GM12878 (cell line): ENCODE measurements at places on chromosomes 12 and 14. TPM values are rescaled to one million over a fixed set of nuclear protein-coding genes. Genes with fewer than 3 reads are reported as not detected.

DNA sequence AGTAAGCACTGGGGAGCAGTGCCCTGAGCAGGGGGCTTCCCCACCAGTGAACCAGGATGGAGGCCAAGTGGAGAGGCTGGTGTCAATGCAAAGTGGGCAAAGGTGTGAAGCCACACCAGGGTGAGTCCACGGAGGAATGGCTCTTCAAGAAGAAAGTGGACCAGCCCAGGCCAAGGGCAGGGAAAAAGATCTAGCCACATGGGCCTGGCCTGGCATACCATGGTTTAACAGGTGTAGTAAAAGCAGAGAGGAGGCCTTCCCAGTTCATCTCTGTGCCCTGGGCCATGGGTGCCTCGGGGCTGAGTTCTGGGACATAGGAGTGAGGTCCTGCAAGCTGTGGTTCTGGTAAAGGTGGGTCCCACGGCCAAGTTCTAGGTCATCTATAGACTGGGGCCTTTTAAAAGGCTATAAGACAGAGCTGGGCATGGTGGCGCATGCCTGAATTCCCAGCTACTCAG is 153.4 kb downstream of the DPF3 start:
- no peaks in the 10 kb centered on the region for H3K4me1 ChIP-seq
- no peak overlapping the region for H3K4me3 ChIP-seq
- H3K27ac ChIP-seq = no peak overlapping the region
- DNase-seq = no peak
- H3K27me3 ChIP-seq = no peaks in the 10 kb centered on the region; the same call in 1 of the 2 replicates
- H3K36me3 ChIP-seq = no peaks in the 10 kb centered on the region

- H3K36me3 ChIP-seq = no peaks in the 10 kb centered on the region
These were observed 47.3 kb upstream of the PAWR start for GRCh38 chr12:79737875-79738718.

DNA sequence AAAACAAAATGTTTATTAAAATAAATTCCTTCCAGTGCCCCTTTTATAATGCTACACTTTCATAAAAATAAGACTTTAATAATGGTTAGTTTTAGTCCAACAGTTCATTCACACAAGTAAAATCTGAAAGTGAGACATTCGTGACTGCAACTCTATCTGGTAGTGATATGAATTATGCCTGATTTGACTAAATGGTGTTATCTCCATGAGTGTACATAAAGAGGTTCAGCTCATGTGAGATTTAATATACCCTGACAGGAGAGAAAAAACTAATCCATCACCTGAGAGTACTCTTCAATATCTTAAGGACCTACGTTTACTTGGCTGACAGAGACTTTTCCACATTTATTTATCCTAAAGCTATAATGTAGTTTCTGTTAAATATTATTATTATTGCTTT is 34.0 kb downstream of the ERO1A start:
- H3K4me1 ChIP-seq = no peaks in the 10 kb centered on the region
- H3K27ac ChIP-seq = no peak overlapping the region

- H3K27me3 ChIP-seq = no peaks in the 10 kb centered on the region
- no peak for DNase-seq
- H3K27ac ChIP-seq = no peak overlapping the region
- H3K4me3 ChIP-seq = no peak overlapping the region
- no peaks in the 10 kb centered on the region for H3K36me3 ChIP-seq
These were observed 119.3 kb upstream of the RAP1B start for GRCh38 chr12:68491204-68491960.

- H3K4me1 ChIP-seq = no peaks in the 10 kb centered on the region
- no peak overlapping the region for H3K4me3 ChIP-seq
- peaks cover 3% of the 10 kb centered on the region for H3K27me3 ChIP-seq
- H3K27ac ChIP-seq = no peak overlapping the region
- H3K36me3 ChIP-seq = no peaks in the 10 kb centered on the region
- no peak for DNase-seq
These were observed 6.9 kb upstream of the KRT74 start for GRCh38 chr12:52580496-52580895.

DNA sequence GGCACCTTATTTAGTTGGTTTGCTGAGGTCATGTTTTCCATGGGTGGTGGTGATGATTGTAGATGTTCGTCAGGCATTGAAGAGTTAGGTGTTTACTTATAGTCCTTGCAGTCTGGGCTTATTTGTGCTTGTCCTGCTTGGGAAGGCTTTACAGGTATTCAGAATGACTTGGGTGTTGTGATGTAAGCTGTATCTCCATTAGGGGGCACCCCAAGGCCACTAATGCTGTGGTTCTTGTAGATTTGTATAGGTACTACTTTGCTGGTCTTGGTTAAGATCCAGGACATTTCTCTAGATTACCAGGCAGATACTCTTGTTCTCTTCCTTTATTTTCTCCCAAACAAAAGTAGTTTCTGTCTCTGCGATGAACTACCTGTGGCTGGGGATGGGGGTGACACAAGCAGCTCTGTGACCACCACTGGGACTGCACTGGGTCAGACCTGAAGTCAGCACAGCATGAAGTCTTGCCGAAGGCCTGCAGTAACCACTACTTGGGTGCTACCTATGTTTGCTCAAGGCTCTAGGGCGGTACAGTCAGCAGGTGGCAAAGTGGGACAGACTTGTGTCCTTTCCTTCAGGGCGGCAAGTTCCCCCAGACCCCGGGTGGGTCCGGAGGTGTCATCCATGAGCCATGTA is 35.8 kb upstream of the FBXO33 start:
- no peak overlapping the region for H3K4me3 ChIP-seq
- H3K27ac ChIP-seq = no peak overlapping the region
- no peaks in the 10 kb centered on the region for H3K27me3 ChIP-seq
- no peaks in the 10 kb centered on the region for H3K4me1 ChIP-seq
- DNase-seq = no peak

DNA sequence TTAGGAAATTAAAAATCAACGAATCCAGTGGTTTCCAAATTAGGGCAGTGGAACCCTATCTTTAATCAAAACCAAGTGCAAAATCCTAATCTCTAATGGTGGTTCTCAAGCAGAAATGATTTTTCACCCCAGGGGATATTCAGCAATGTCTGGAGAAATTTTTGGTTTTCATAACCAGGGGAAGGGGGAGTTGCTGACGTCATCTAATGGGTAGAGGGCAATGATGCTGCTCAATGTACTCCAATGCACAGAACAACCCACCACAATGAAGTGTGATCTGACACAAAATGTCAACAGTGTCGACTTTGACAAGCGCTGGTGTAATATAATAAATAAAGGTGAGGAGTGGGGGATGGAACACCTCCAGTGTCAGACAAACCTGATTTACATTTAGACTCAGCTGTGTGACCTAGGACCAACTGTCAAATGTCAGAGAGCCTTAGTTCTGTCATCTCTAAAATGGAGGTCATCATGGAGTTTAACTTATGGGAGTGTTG is 81.5 kb downstream of the CMKLR1 start:
- DNase-seq = no peak
- no peak overlapping the region for H3K4me3 ChIP-seq
- no peaks in the 10 kb centered on the region for H3K27me3 ChIP-seq
- H3K27ac ChIP-seq = no peak overlapping the region

- no peak for DNase-seq
- no peak overlapping the region for H3K27ac ChIP-seq
- H3K36me3 ChIP-seq = no peaks in the 10 kb centered on the region
- H3K4me1 ChIP-seq = no peaks in the 10 kb centered on the region
These were observed 43.6 kb downstream of the EML5 start for GRCh38 chr14:88749139-88749538.

DNA sequence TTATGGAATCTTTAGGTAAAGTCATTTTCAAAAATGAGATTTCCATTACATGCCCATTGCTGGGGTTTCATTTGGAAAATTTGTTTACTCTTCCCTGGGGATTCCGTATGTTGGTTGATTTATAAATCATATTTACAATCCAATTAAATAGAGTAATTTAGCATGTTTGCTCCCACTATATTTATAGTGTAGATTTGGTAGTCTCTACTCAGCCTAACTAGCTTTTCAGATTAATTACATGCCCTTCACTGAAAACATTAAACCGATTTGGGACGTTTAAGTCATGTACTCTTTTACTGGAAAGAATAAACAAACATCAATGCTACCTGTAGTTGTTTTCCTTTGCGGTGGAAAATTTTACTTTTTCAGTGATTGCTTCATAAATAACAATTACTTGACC is 10.4 kb downstream of the PAX9 start:
- H3K27me3 ChIP-seq = no peaks in the 10 kb centered on the region
- no peak overlapping the region for H3K4me3 ChIP-seq
- no peak overlapping the region for H3K27ac ChIP-seq
- no peaks in the 10 kb centered on the region for H3K4me1 ChIP-seq

- H3K4me3 ChIP-seq = no peak overlapping the region
- H3K27me3 ChIP-seq = no peaks in the 10 kb centered on the region
- H3K27ac ChIP-seq = no peak overlapping the region
- no peak for DNase-seq
- no peaks in the 10 kb centered on the region for H3K4me1 ChIP-seq
- H3K36me3 ChIP-seq = no peaks in the 10 kb centered on the region
These were observed 6.4 kb upstream of the SLC25A3 start for GRCh38 chr12:98587084-98587483.

DNA sequence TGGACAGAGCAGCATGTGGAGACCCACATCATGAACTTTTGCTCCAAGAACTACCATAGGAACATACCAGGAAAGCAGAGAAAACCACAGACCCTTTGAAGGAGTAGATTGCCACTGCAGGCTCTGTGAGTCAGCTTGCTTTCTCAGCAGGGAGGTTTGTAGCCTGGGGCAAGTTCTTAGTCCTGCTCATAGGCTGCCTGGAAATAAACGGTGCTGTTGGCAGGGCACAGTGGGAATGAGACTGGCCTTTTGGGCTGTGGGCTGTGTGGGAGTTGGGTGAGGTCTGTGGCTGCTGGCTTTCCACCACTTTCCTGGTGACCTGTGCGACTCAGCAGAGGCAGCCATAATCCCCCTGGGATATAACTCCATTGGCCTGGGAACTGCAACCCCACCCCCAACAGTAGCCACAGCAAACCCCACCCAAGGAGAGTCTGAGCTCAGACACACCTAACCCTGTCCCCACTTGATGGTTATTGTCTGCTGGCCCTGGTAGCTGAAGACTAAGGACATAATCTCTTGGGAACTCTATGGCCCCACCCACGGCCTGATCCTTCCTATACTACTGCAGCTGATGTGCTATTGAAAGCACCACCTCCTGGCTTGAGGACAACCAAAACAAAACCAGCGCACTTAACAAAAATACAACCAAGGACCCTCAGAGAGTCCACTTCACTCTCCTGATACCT is 192.1 kb upstream of the GARIN6 start:
- DNase-seq = no peak
- no peak overlapping the region for H3K27ac ChIP-seq
- no peaks in the 10 kb centered on the region for H3K27me3 ChIP-seq
- H3K36me3 ChIP-seq = no peaks in the 10 kb centered on the region
- no peak overlapping the region for H3K4me3 ChIP-seq

- no peaks in the 10 kb centered on the region for H3K36me3 ChIP-seq
- H3K4me1 ChIP-seq = no peaks in the 10 kb centered on the region
- no peak overlapping the region for H3K27ac ChIP-seq
- H3K4me3 ChIP-seq = no peak overlapping the region
These were observed 817 bp downstream of the STXBP6 start for GRCh38 chr14:25049093-25049567.

- H3K4me1 ChIP-seq = no peaks in the 10 kb centered on the region
- no peak for DNase-seq
- H3K4me3 ChIP-seq = no peak overlapping the region
- H3K27ac ChIP-seq = no peak overlapping the region
- no peaks in the 10 kb centered on the region; the same call in 1 of the 2 replicates for H3K27me3 ChIP-seq
These were observed 78.7 kb upstream of the ZDHHC17 start for GRCh38 chr12:76685246-76685678.

- no peak for DNase-seq
- no peaks in the 10 kb centered on the region for H3K27me3 ChIP-seq
- H3K36me3 ChIP-seq = peaks cover 2% of the 10 kb centered on the region
These were observed 134.6 kb downstream of the ESR2 start for GRCh38 chr14:64159588-64159987.

DNA sequence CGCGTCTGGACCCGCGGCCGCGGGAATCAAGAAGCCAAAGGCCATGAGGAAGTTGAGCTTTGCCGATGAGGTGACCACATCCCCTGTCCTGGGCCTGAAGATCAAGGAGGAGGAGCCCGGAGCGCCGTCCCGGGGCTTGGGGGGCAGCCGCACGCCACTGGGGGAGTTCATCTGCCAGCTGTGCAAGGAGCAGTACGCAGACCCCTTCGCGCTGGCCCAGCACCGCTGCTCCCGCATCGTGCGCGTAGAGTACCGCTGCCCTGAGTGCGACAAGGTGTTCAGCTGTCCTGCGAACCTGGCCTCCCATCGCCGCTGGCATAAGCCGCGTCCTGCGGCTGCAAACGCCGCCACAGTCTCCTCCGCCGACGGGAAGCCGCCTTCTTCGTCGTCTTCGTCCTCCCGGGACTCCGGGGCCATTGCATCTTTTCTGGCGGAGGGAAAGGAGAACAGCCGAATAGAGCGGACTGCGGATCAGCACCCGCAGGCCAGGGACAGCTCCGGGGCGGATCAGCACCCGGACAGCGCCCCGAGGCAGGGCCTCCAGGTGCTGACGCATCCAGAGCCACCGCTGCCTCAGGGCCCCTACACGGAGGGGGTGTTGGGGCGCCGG is 1.0 kb downstream of the INSM2 start:
- DNase-seq = no peak
- no peak overlapping the region for H3K27ac ChIP-seq
- peaks cover 6% of the 10 kb centered on the region for H3K27me3 ChIP-seq
- H3K4me3 ChIP-seq = peak overlapping the region; percentile 70; the same call in 1 of the 2 replicates

DNA sequence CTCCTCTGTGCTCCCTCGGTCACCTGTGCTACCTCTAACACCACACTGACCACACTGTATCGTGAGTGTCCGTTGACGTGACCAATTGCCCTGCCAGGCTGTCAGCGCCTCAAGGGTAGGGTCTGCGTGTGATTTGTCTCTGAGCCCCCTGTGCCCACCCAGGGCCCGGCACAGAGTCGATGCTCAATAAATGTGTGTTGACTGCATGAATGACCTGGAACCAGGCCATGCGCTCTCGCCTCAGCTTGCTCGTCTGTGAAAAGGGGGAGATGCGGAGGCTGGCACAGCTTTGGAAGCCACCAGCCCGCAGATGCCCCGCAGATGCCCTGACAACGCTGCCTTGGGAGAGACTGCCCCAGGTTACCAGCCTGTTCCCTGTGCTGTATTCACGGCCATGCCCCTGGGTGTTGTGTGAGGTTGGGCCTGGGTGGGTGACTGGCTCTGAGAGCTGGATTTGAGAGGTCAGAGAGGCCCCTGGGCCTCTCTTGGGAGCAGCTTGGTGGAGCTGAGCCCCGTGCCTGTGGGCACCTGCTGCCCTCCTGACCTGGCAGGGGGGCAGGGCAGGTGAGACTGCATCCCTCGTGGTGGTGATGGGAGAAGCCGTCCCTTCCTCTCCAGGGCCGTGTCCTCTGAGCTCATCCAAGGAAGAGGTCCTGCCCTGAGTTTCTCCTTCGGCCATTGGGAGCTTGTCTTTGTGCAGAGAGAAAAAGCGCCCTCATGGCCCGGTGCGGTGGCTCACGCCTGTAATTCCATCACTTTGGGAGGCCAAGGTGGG is 43.2 kb downstream of the CYP46A1 start:
- H3K36me3 ChIP-seq = no peaks in the 10 kb centered on the region
- no peak overlapping the region for H3K4me3 ChIP-seq
- H3K27me3 ChIP-seq = no peaks in the 10 kb centered on the region; the same call in none of the 2 replicates
- DNase-seq = no peak

MYO1H gene
- not detected in 2 replicates for total RNA-seq

CCDC77 gene
- 11.2 and 12.0 TPM in 2 replicates for total RNA-seq

TUBA1A gene
- total RNA-seq = 148 and 167 TPM in 2 replicates

TSPAN11 gene
- 0.05 TPM in 1 of 2 replicates, not detected in the other for total RNA-seq

ZBTB42 gene
- 1.2 and 1.3 TPM in 2 replicates for total RNA-seq

PDE3A gene
- 2.1 and 2.2 TPM in 2 replicates for total RNA-seq
